HT1080 (cell line): ENCODE measurements at places on chromosomes 13 and 19.
A peak's percentile ranks its signal among the peaks of the same experiment; 100 is the strongest.

DNA sequence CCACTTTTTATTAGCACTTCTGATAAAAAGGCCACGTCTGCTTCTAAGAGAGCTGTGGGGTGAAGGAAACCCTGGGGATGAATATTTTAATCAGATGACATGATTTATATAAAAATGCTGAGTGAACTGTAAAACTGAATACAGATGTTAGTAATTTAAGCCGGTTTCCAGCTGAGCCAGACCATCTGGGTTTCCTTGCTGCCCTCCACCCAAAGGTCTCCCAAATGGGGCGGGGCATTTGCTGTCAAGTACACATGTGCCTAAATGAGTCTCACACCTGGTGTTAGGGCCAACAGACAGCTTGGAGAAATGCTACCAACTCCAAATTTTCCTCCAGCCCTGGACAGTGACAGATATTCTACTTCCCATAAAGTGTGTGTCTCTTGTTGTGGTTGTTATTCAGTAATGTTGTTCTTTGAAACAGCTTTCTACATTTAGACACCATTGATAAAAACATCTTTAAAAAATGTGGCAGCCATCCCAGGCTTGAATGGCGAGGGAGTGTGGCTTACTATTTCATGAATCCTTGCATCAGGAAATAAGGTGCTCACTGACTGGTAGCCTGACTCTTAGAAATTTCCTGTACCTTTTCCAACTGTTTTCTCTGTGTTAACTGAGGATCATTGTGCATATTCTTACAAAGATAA, 350.4 kb downstream of the MTUS2 start:
- no peak for DNase-seq

DNA sequence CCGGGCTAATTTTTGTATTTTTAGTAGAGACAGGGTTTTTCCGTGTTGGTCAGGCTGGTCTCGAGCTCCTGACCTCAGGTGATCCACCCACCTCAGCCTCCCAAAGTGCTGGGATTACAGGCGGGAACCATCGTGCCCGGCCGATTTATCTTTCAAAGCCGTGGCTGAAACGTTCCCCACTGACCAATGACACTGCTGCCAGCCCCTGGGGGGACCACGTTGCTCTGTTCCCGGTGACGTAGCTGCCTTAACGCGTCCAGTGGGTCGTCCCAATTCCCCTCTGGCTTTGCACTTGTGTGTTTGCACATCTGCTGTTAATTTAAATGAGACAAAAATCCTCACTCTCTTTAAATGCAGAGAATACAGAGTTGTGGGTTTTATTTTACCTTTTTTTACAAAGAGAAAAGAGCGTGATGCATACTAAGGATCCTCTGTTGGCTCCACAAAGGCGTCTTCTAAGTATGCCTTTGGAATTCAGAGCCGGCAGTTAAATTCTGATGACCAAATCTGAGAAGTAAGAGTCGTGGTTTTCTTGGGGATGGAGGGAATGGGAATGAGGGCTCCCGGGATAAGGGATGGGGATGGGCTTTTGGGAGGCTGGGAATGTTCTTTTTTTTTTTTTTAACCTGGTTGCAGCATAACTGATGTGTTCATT, 18.6 kb upstream of the LMTK3 start:
- DNase-seq = no peak

GRCh38 chr13:41028051-41028450, 8.9 kb upstream of the ELF1 start:
- DNase-seq = peak; percentile 41

DNA sequence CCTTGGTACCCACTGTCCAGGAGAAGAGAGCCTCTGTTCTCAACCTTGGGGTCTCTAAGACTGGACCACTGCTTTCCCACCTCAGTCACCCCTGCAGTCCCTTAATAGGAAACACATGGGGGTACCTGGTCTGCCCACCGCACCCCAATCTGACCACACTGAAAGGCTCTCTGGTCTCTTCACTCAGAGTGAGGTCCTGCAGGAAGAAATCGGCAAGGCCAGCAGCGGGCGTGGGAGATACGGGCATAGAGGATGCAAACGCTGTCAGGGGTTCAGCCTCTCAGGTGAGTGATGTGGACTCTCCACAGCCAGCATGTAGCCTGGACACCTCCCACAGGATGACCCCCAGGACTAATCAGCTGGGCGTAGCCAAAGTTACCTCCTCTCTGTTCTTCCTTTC, 3.5 kb downstream of the SIGLEC9 start:
- DNase-seq = no peak

DNA sequence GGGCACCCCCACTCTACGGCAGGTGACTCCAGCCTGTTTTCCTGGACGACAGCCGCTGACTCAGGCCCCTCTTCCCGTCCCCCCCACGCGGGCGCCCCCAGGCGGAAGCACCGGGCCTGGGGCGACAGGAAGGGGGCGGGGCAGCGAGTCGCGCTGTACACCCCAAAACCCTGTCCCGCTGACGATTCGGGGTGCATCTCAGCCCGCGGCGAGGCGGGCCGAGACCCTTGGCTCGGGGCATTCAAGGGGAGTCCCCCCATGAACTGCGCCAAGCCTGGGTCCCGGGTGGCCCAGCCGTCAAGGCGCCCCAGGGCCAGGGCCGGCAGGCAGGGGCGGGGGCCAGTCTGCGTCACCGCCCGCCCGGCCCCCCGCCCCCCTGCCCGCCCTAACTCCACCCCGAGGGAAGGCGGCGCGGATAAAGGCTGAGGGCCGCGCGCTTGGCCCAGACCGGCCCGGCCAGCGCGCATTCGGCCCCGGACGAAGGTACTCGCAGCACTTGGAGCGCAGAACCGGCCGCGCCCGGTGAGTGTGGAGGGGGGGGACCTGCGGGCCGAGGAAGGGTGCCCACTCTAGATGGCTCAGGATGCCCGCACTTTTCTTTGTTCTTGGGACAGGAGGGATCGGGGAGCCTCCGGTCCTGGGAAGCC, at the start of gene MIDN:
Gene MIDN (plus strand): TSS at position 445 of the 647 bp plus-strand sequence. CDS start 1,714 bp downstream, outside the sequence.
- DNase-seq = peak; percentile 80
